Liver (tissue), 10 donors: ENCODE measurements at places on chromosomes 7 and 10. TPM values are rescaled to one million over a fixed set of nuclear protein-coding genes. Genes with fewer than 3 reads are reported as not detected.

GRCh38 chr7:54349229-54349628 is 192.9 kb upstream of the VSTM2A start:
- H3K36me3 ChIP-seq: no peaks in the 10 kb centered on the region
- no peaks in the 10 kb centered on the region for H3K4me1 ChIP-seq
- no peaks in the 10 kb centered on the region for H3K27me3 ChIP-seq
- no peak for DNase-seq
- no peak overlapping the region for H3K27ac ChIP-seq

- H3K27ac ChIP-seq: no peak overlapping the region
- DNase-seq: no peak
- H3K4me1 ChIP-seq: no peaks in the 10 kb centered on the region
- no peaks in the 10 kb centered on the region for H3K27me3 ChIP-seq
Observed at GRCh38 chr10:4819707-4820106, 6.3 kb upstream of the AKR1E2 start.

DNA sequence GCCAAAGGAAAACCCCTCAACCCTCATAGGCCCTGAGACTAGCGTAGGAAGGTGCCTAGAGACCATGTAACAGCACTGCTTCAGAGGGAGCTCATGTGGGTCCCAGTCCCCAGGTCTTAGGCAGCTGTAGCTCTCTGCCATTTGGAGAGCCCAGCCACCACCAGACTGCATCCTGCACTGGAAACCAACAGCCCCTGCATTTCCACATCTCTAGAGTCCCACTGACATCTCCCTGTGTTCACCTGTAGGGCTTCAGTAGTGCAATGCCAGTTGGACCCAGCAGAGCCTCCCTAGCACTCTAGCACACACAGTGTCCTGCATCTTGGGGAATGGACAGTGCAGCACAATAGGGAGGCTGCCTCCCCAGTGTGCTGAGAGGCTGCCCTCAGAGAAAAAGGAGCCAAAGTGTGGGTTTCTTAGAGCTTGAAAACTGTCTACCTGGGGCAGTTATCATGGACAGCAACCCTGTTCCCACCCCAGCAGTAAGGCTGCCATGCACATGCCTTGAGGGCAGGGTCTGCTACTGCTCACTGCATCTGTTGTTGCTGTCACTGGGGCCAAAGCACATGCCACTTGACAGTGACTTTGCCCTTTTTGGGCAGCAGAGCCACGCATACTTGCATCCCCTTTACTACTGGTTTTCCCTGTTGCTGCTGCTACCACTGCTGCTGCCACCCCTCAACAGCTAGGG is 46.7 kb upstream of the ANTXRL start:
- H3K36me3 ChIP-seq: no peaks in the 10 kb centered on the region
- H3K27me3 ChIP-seq: no peaks in the 10 kb centered on the region
- H3K4me1 ChIP-seq: no peaks in the 10 kb centered on the region

- no peaks in the 10 kb centered on the region for H3K27me3 ChIP-seq
- H3K27ac ChIP-seq: no peak overlapping the region
- no peaks in the 10 kb centered on the region for H3K36me3 ChIP-seq
Observed at GRCh38 chr10:87600581-87600980, 59.1 kb upstream of the PAPSS2 start.

- H3K36me3 ChIP-seq: no peaks in the 10 kb centered on the region
- DNase-seq: no peak
- H3K27ac ChIP-seq: no peak overlapping the region
- no peaks in the 10 kb centered on the region for H3K4me1 ChIP-seq
Observed at GRCh38 chr7:144489504-144489903, 86.0 kb upstream of the NOBOX start.

- no peak for DNase-seq
- no peaks in the 10 kb centered on the region for H3K27me3 ChIP-seq
- H3K4me1 ChIP-seq: no peaks in the 10 kb centered on the region
- no peak overlapping the region for H3K4me3 ChIP-seq
Observed at GRCh38 chr7:5526100-5526905, 102.7 kb upstream of the TNRC18 start.

DNA sequence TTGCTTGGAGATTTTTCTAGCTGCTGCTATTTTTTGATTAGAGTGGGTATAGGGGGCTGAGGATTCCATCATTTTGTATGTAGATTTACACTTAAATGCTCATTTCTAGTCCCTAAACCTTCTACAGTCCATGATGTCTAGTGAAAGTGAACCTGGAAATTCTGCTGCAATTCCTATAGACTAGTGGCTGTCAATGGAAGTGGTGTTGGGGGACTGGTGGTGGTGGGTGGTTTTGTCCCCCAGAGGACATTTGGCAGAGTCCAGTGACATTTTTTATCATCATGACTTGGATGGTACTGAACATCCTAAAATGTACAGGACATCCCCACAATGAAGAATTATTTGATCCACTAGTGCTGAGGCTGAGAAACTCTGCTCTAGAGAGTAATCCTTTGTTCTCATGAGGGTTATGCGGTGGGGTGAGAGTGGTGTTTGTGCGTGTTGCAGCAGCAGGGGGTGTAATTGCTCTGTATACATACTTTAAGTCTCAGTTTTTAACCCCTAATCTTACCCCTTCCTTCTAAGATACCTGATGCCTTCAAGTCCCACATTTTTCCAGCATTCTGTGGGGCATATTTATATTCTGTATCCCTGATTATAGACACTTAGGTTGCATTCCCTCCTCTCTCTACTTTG is 35.0 kb downstream of the KIF11 start:
- H3K4me1 ChIP-seq: no peaks in the 10 kb centered on the region
- H3K4me3 ChIP-seq: no peak overlapping the region
- no peaks in the 10 kb centered on the region for H3K27me3 ChIP-seq
- no peaks in the 10 kb centered on the region for H3K36me3 ChIP-seq
- no peak overlapping the region for H3K27ac ChIP-seq
- no peak for DNase-seq

GRCh38 chr10:99562631-99563030 is 29.9 kb downstream of the NKX2-3 start:
- no peak overlapping the region for H3K27ac ChIP-seq
- no peaks in the 10 kb centered on the region for H3K36me3 ChIP-seq
- no peak for DNase-seq
- H3K4me1 ChIP-seq: no peaks in the 10 kb centered on the region
- no peaks in the 10 kb centered on the region for H3K27me3 ChIP-seq
- H3K4me3 ChIP-seq: no peak overlapping the region

GRCh38 chr7:76133164-76133775 is 68.4 kb upstream of the SRRM3 start:
- peaks cover 12% of the 10 kb centered on the region for H3K4me1 ChIP-seq
- no peaks in the 10 kb centered on the region for H3K27me3 ChIP-seq
- H3K27ac ChIP-seq: peak overlapping the region; percentile 88
- no peak overlapping the region for H3K4me3 ChIP-seq

DNA sequence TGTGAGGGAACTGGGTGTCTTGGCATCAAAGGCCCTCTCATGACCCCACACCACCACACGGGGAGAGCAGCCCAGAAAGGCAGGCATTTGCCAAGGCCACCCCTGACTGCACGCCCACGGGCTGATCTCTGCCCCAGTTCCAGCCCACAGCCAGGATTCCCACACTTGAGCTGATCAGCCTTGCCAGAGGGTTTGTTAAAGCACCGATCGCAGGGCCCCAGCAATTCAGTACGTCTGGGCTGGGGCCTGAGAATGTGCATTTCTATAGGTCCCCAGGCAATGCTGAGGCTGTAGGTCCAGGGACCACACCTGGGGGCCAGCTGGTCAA is 103.9 kb downstream of the TNS3 start:
- no peak for DNase-seq
- peak overlapping the region; percentile 80 for H3K27ac ChIP-seq
- no peaks in the 10 kb centered on the region for H3K27me3 ChIP-seq
- H3K4me1 ChIP-seq: peaks cover 34% of the 10 kb centered on the region
- no peak overlapping the region for H3K4me3 ChIP-seq
- no peaks in the 10 kb centered on the region for H3K36me3 ChIP-seq

- no peak overlapping the region for H3K27ac ChIP-seq
- H3K36me3 ChIP-seq: peaks cover 22% of the 10 kb centered on the region
- H3K4me1 ChIP-seq: no peaks in the 10 kb centered on the region
- no peak overlapping the region for H3K4me3 ChIP-seq
Observed at GRCh38 chr7:92504563-92504962, 23.8 kb downstream of the PEX1 start.

GRCh38 chr7:22948770-22949169 is 65.2 kb downstream of the HYCC1 start:
- DNase-seq: no peak
- H3K4me3 ChIP-seq: no peak overlapping the region
- peaks cover 10% of the 10 kb centered on the region for H3K4me1 ChIP-seq
- peaks cover 9% of the 10 kb centered on the region for H3K36me3 ChIP-seq

HMX3 gene
- not detected for total RNA-seq

SLC18A3 gene
- not detected for total RNA-seq

NACAD gene
- 0.09 TPM for total RNA-seq

LRRD1 gene
- total RNA-seq: not detected
